Adrenal gland (tissue), 19 donors: ENCODE measurements at places on chromosomes 2 and 18. TPM values are rescaled to one million over a fixed set of nuclear protein-coding genes. Genes with fewer than 3 reads are reported as not detected.
A peak's percentile ranks its signal among the peaks of the same experiment; 100 is the strongest.

Gene NOSTRIN
- total RNA-seq = 35.1 TPM

Gene ACOXL
- total RNA-seq = 0.11 TPM

GRCh38 chr2:23793476-23793875 is 133.4 kb downstream of the ATAD2B start:
- DNase-seq = no peak

DNA sequence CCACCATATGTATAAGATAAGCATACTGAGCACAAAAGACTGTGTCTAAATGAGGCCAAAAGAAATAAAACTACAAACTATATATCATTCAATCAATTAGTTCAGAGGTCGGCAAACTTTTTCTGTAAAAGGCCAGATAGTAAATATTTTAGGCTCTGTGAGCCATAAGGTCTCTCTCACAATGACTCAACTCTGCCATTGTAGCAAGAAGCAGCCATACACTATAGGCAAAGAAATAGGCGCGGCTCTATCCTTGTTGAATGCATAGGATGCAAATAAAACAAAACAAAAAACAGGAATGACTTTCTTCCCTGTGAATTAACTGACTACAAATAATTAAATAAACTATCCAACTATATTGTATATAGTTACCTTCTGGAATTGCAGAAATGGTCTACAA is 8.6 kb upstream of the CCDC88A start:
- no peak for DNase-seq

- DNase-seq = no peak
These were observed 106.4 kb upstream of the SERTAD2 start for GRCh38 chr2:64760128-64760527.

DNA sequence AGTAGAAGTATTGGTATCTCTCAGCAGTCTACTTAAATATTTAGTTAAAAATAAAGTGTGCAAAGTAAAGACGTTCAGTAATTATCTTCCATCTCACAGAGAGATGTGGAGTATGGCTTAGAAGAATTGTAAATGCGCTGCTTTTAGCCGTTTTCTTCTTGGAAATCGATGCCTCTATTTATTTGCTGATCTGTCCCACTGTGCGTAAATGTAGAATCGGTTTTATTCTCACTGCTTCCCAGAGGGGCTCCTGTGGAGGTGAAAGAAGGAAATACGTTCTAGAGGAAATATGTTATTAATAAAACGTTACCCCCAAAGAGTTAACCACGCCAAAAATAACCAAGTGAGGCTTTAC is 1.9 kb downstream of the NPAS2 start:
- no peak for DNase-seq

DNA sequence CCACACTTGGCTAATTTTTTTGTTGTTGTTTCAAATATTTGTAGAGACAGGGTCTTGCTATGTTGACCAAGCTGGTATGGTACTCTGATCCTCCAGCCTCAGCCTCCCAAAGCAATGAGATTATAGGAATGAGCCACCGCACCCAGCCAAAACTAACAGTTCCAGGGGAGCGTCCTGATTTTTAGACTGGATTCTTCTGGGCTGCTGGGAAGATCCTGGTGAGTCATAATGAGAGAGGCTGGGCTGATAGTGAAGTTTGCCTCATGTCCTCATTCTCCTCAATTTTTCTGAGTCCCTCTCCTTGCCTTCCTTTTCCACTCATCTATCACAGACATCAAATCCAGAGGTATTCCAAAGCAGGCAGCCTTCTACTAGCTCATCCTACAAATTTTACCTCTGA is 81.3 kb downstream of the VSNL1 start:
- peak; percentile 34 for DNase-seq

DNA sequence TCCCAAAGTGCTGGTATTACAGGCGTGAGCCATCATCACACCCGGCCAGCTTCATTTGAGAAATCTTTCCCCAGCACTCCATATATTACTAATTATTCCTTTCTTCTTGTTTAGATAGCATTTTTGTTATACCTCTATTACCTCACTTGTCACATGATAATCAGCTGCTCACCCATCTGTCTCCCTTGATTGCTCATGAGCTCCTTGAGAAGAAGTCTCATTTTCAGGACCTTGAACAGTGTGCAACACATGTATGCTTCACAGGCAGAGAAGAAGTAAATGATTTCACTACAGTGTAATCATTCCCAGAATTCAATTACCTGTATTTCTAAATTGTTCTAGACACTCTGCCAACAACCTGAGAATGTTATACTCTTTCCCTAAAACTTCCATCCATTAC is 6.2 kb downstream of the PAIP2B start:
- no peak for DNase-seq
